Activated gamma-delta T cell treated with anti-CD3 and anti-CD28 coated beads, Interleukin-2, amount 50 U/mL, for 16 hours (primary cell): ENCODE measurements at places on chromosomes 5 and 9.

GRCh38 chr9:129777769-129778130, 24.9 kb upstream of the PTGES start:
- DNase-seq, result no peak

DNA sequence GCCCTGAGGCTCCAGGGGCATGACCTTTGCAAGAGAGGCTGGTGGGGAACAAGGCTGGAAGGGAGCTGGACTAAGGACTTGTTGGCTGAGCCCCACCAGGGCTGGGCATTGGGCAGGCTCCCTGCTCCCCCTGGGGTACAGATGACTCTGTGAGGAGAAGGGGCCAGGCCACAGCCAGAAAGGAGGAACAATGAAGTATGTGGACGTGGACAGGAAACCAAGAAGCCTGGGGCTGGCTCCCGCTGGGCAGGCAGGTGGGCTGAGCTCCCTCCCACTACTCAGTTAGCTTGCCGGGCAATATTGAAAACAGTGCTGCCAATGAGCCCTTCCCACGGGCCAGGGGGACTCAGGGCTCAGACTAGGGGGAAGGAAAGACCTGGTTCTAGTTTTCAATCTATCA, 66.1 kb upstream of the SPTLC1 start:
- DNase-seq, result no peak

DNA sequence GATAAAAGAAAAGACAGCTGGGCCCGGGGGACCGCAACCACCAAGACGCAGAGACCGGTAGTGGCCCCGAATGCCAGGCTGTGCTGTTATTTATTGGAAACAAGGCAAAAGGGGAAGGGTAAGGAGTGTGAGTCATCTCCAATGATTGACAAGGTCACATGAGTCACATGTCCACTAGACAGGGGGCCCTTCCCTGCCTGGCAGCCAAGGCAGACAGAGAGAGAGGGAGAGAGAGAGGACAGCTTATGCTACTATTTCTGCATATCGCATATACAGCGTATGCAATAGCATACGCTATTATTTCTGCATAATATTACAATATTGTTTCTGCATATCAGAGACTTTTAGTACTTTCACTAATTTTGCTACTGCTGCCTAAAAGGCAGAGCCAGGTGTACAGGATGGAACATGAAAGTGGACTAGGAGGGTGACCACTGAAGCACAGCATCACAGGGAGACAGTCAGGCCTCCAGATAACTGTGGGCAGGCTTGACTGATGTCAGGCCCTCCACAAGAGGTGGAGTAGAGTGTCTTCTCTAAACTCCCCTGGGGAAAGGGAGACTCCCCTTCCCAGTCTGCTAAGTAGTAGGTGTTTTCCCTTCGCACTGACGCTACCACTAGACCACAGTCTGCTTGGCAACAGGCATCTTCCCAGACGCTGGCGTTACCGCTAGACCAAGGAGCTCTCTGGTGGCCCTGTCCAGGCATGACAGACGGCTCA, 50.3 kb downstream of the RFX3 start:
- DNase-seq, result no peak

DNA sequence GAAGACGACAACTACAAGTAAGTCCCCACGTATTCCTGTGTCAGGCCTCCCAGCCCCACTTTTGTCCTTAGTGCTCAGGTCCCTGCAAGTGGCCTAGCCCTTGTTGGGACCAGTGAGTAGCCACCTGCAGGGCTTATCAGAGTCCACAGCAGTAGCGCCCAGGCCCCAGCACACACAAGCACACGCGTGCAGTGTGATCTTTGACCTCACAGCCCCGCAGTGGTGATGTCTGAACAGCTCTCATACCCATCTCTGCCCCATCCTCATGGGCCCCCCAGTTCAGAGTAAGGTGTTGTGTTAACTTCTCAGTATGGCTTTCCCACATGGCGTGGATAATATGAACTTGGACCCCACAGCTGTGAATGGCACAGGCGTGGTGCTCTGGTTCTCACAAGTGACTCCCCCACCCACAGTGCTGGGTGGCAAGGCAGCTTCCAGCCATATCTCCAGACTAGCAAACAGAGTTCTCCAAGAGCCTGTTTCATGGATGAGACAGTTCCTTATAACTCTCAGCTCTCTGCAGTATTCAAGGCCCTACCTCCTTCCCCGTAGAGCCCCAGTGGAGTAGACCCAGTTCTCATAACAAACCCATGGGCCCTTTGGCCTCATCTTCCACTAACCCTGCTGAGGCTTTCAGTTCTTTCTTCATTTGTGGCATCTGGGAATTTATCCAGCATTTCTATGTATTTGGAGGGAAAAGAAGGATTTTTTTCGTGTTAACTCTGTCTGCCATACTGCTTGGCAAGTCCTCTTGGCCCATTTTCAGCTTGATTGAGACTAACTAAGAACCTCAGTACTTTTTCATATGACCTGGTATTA, 46.5 kb upstream of the ANGPTL2 start:
- no peak for DNase-seq

DNA sequence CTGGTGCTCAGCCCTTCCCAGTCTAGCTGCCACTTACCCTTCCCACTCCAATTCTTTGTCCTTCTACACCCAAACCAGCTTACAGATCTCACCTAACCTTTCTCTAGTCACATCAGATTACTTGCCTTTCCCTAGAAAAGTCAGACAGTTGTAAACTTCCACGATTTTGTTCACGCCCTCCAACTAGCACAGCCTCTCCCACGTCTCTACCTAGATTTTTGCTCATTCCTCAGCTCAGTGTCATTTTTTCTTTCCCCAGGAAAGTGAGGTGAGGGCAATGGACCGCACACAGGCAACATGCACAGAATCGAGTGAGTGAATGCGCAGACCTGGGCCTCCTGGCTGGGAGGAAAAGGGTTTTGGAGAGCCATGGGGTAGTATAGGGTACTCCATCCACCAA, 20.9 kb upstream of the PRUNE2 start:
- DNase-seq, result no peak

- DNase-seq, result no peak
Observed at GRCh38 chr9:123820139-123820538, 109.8 kb downstream of the DENND1A start.

DNA sequence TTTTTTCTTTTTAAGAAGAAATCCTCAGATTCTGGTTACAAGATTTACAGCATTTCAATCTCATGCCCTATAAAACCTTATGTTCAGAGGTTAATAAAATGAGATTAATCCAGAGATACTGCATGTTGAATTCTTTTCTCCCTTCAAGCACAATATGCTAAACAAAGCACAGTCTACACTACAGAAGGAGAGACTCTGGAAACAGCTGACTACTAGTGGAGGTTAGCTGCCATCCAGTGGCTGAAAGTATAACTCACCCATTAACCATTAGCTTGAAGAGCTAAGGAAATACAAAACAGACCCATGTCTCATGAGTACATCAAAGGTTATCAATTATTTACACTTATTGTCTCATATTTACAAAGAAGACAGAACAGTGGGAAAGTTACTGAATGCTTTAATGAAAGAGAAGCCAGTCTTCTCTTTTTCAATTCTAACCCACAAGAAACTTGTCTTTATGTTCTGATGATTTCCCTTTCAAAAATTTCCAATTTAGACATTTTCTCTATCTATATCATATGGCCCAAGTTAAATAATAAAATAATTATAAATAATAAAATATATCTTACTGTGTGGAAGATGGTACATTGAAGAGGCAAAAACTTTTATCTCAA, 12.7 kb upstream of the DNAH5 start:
- DNase-seq, result no peak

- DNase-seq, result no peak
Observed at GRCh38 chr9:3936520-3937235, 363.2 kb downstream of the GLIS3 start.

DNA sequence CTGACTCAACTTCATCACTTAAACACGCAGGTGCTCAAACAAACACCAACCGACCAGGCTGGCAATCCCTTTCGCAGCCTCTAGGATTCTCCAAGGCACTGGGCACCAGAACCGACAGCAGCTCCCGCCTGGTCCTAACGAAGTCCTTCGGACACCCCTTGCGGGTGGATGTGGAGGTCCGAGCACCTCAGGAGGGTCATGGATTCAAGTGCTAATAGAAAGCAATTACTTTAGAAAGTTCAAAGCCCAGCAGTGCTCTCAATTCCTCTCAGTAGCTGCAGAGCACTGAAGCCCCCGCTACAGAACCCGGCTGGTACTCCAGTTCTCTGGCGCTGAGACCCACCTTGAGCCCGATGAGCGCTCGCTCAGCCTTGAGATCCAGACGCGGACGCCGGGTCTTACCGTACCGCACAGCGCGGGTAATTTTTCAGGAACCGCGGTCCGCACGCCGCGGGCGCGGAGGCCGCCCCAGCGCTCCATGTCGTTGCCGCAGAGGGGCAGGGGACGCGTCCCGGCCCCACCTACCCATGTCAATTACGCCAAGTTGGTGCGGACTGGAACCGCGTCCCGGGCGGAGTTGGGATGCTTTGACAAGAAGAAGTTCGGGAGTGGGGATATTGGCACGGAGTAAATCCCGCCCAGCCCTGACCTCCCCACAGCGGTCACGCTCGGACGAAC, 638 bp downstream of the MARCHF3 start:
- no peak for DNase-seq

- no peak for DNase-seq
Observed at GRCh38 chr9:2966565-2967300, 122.8 kb upstream of the PUM3 start.

DNA sequence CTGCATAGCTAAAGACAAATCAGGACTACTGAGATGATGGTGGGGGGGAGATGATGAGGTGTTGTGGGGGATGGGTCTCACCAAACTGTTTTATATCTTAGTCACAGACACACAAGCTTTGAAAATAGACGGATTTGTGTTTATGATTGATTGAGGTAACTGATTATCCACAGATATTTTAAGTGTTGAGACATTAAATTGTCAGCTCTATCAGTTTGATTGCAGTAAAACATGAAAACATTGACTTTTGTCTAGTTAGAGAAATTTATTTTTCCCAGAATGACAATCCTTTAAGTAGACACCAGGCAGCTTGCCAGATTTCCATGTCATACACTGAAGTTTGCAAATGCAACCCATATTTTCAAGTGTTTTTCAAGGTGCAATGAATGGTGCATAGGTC, 149.8 kb downstream of the NR2F1-AS1 start:
- no peak for DNase-seq

DNA sequence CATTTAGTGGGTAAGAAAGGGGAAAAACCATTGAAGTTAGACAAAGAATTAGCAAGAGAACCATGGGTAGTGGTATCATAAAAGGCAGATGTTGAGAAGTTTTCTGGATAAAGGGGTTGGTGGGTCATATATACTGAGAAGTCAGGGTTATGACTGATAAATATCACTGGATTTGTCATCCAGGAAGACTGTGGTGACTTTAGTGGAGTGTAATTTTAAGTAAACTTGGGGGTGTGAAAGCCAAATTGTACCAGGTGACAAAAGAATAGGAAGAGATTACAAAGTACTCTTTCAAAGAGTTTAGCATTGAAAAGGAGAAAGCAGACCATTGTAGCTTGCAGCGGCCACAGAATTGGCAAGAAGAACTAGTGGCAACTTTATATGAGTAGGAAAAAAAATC, 315.2 kb upstream of the DMAC1 start:
- no peak for DNase-seq

GRCh38 chr5:170288551-170288950, 9.0 kb downstream of the LCP2 start:
- DNase-seq, result no peak

DNA sequence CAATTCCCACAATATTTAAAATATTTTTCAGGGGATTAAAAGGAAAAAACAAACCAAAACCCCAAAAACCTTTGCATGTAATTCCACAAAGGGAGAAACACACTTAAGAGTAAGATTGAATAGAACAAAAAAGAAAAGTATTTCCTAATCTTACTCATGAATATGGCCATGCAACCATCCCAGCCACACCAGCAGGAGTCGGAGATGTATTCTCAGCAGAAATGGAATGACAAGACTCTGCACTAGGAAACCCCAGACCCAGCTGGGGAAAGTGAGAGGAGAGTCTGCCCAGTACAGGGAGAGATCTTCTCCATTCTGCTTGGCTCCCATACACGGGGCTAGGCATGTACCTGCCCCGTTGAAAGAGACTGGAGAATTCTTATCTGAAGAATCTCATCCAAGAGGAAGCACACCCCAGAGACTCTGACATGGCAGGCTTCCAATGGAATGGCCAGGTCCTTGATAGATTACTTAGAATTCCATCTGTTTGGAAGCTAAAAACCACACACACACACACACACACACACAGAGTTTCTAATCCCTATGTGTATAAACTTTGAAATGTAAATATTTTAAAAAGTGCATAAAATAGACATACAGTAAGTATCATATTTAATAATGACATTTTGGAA, 118.8 kb downstream of the GADD45G start:
- DNase-seq, result no peak

GRCh38 chr5:147143215-147143614, 91.6 kb upstream of the STK32A start:
- DNase-seq, result no peak

DNA sequence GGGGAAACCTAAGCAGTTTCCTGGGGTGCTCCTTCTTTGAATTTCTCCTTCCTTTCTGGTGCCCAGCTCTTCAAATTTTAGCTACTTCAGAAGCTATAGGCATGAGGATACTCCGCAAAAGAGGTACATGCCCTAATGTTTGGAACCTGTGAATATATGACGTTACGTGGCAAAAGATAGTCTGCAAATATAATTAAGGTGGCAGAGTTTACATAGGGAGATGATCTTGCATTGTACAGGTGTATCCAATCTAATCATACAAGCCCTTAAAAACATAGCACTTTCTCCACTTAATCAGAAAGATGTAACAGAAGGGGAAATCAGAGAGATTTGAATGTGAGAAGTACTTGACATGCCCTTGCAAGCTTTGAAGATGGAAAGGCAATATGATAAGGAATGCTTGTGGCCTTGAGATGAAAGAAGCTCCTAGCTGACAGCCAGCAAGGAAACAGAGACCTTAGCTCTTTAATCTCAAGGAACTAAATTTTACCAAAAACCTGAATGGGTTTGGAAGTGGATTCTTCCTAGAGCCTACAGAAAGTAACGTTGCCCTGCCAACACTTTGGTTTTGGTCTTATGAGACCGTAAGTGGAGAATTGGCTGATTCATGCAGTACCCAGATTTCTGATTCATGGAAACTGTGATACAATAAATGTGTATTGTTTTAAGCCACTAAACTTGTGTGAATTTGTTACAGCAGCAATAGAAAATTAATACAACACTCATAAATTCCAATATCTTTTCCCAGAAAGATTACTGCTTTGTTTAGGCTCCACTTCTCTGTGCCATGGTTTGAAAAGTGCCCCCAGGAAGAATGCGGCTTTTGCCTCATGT, 268.4 kb downstream of the FAM170A start:
- DNase-seq, result no peak

GRCh38 chr9:545480-545879, 296.0 kb upstream of the DMRT1 start:
- DNase-seq, result no peak

- DNase-seq, result no peak
Observed at GRCh38 chr5:120199559-120199958, 264.5 kb upstream of the PRR16 start.

- no peak for DNase-seq
Observed at GRCh38 chr9:20319641-20320337, 302.5 kb downstream of the MLLT3 start.
